ENCODE measurements at places on chromosomes 11 and 22.

DNA sequence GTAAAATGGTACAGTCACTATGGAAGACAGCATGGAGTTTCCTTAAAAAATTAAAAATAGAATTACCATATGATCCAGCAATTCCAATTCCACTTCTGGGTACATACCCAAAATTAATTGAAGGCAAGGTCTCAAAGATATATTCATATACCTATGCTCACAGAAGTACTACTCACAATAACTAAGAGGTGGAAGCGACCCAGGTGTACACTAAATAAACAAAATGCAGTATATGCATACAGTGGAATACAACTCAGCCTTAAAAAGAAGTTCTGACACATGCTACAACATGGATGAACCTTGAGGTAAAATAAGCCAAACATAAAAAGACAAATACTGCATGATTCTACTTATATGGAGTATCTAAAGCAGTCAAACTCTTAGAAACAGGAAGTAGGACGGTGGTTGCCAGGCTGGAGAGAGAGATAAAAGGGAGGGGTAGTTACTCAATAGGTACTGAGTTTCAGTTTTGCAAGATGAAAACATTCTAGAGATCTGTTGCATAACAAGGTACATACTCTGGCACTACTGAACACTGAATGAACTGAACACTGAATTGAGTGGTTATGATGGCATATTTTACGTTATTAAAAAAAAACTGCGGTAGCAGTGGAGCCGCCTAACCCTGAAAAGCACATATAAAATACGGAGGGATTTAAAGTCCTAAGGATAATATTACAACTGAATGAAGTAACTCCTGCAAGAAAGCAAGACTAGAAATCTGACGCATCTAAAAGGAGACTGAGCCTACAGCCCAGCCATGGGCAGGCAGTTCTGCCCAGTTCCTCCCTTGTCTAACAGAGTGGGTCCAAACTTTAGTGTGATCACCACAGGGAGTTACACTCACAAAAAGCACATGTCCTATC is 12.8 kb downstream of the DGCR2 start:
- DNase-seq: peak; percentile 36

GRCh38 chr22:36822581-36822980 is 5.7 kb upstream of the PVALB start:
- no peak for DNase-seq

GRCh38 chr11:132904607-132905006 is 627.7 kb downstream of the OPCML start:
- DNase-seq: no peak

- DNase-seq: no peak
These were observed 2.7 kb downstream of the RAB3IL1 start for GRCh38 chr11:61914471-61915171.

GRCh38 chr11:85572056-85572455 is 55.1 kb downstream of the DLG2 start:
- no peak for DNase-seq

DNA sequence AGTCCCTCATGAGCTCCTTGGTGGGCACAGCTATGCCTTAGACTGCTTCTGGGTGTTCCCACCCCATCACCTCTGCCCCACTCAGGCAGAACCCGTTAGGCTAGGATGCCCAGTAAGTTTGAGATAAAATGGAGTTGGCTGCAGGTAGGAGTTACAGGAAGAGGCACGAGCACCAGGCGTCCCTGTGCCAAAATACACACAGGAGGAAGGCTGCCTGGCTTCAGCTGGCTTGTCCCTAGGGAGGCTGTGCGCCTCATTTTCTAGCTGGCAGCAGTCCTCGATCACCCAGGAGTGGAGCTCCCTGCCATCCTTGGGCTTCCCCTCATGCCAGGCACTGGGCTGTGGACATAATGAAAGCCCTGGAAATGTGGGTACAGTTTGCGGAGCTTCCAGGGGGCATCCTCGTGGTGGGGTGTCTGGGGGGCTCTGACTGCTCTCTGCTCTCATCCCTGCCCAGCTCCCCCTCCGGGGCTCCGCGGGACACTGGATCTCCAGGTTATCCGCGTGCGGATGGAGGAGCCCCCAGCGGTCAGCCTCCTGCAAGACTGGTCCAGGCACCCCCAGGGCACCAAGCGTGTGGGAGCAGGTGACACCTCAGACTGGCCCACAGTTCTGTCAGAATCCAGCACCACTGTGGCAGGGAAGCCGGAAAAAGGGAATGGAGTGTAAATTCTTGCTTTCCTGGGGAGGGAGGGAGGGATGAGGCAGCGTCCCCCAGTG is 12.3 kb upstream of the MARK2 start:
- DNase-seq: no peak

- DNase-seq: no peak
These were observed 109.3 kb downstream of the MN1 start for GRCh38 chr22:27692243-27692642.

DNA sequence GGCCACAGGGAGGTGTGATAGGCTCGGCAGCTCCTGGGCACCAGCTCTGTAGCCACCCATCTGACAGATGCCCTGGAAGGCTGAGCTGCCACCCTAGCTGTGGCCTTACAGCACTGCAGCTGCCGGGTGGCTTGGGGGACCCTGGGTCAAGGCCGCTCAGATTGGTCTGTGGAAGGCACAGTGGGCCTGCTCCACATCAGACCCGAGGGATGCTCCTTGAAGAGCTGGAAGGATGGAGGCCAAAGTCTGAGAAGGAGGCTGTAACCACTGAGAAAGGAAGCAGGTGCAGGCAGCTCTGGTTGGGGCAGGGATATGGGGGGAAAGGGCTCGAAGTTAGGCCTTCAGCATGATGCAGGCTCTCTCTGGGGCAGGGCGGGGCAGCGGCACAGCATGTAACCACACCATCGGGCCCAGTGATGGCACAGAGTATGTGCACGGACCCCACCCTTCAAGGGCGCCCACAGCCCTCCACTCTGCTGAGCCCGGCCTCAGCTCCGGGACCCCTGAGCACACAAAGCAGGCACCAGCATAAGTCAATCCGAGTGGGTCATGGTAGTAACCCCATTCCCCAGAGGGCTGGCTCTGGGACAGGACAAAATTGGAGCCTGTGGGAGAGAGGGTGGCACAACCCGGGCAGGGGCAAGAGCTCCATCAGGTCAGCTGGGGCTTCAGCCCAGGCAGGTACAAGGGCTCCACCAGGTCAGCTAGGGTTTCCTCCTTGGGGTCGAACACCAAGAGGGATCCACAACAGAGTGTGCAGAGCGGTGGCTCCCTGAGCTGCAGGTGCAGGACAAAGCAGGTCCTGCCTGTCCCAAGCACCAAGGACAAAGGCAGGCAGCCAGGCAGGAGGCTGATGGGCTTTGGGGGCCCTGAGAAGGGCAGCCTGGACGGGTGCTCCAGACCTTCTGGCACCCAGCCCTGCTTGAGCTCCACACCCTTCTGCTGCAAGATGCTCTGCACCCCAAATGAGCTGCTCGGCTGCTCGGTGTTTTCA is 1511.1 kb downstream of the BRD1 start:
- DNase-seq: no peak

- DNase-seq: no peak
These were observed 45.7 kb upstream of the CD5 start for GRCh38 chr11:61056571-61056970.

DNA sequence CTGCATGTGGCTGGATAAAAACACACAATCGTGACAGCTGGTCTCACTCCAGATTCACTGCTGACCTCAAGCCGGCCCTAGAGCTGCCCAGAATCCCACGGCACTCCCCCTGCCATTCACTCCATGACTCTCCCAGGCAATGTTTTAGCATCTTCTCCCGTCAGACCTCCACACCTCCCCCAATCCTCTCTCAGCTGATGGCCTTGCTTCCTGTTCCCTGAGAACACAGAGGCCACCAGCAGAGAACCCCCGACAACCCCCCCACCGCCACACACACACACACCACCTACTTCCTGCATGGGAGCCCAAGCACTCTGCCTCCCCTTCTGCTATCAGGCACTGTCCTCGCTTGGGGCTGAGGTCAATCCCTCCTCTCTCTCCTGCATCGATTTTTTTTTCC is 9.3 kb downstream of the TNKS1BP1 start:
- DNase-seq: no peak

GRCh38 chr11:72483412-72484186 is 49.3 kb upstream of the CLPB start:
- DNase-seq: no peak

DNA sequence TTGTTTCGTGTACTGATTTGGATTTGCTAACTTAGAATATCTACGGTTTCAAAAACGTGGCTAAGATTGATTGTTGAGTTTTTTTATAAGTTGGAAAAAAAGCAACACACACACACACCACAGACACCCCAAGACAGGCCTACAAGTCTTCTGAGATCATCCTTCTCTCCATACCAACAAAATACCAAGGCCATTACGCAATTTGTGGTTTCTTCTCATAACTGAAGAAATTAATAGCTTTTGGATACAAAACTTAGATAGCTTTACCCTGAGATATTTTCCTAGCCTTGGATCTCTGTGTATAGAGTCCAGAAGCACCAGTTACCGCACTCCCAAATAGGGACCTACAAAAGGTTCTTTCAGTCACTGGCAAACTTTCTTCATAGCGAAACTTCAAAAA is 113.6 kb downstream of the SIK3 start:
- no peak for DNase-seq

DNA sequence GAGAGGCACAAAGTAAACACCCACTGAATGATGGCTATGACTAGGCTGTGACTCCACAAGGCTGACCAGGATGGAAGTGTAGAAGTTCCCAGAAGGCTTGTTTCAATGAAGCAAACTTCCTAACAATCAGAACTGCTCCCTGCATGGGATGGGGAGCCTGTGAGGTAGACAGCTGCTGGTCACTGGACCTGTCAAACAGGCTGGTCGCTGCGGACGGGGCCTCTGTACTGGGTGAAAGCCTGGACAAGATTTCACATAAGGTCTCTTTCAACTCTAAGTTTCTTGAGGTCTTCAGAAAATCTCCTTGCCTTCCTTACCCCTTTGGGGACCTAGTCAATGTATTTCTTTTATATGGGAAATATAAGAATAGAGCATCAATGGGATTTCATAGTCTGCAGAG is 438.2 kb downstream of the BUD13 start:
- no peak for DNase-seq

- DNase-seq: no peak
These were observed 15.6 kb upstream of the UCP3 start for GRCh38 chr11:74024261-74025029.

GRCh38 chr11:117390743-117391142 is 63.1 kb downstream of the CEP164 start:
- DNase-seq: no peak

All from effector memory CD4-positive, alpha-beta T cell (primary cell).